CMK (cell line): ENCODE measurements at places on chromosomes 13 and 19.

DNA sequence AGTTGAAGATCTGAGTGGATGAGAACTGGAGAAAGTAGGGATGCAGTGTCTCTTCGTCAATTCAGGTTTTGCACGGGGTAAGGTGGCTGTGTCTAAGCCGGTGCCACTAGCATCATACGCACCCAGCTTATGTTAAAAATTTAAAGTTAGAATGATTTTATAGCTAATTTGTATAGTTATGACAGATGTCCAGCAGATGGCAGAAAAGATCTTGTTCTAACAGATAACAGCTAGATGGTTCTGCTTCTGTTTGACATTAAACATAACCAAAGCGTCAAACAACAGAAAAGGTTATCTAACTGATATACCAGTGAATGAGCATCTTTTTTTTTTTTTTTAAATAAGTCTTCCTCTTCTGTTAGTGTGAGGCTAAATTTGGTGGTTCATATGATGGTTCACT is 18.8 kb upstream of the EDDM13 start:
- peak; percentile 35 for DNase-seq

DNA sequence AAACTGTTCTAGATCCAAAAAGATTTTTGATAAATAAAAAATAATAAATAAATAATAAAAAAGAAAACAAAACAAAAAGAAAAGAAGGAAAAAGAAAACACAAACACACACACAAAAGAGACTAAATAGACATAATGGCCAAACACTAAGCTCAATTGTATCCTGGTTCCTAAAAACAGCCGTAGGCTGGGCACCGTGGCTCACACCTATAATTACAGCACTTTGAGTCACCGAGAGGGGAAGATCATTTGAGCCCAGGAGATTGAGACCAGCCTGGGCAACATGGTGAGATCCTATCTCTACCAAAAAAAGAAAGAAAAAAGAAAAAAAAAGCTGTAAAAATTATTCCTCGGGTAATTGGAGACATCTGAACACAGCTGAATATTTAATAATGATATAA is 8.9 kb downstream of the ETHE1 start:
- DNase-seq, result no peak

GRCh38 chr13:98390086-98390715 is 186.7 kb downstream of the STK24 start:
- DNase-seq, result no peak

GRCh38 chr19:37981785-37982475 is 74.9 kb downstream of the SIPA1L3 start:
- no peak for DNase-seq

DNA sequence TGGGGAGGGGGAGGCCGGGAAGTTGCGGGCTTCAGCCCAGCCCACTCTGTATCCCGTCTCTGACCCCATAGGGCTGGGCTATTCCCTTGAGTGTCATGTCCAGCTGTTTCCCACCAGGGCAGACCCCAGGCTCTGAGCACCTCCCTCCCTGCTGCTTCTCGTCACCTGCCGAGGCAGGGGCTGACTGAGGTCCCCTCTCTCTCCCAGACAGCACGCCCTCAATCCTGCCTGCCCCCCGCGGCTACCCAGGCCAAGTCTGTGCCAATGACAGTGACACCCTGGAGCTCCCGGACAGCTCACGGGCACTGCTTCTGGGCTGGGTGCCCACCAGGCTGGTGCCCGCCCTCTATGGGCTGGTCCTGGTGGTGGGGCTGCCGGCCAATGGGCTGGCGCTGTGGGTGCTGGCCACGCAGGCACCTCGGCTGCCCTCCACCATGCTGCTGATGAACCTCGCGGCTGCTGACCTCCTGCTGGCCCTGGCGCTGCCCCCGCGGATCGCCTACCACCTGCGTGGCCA is 625 bp downstream of the F2RL3 start:
- DNase-seq, result no peak

DNA sequence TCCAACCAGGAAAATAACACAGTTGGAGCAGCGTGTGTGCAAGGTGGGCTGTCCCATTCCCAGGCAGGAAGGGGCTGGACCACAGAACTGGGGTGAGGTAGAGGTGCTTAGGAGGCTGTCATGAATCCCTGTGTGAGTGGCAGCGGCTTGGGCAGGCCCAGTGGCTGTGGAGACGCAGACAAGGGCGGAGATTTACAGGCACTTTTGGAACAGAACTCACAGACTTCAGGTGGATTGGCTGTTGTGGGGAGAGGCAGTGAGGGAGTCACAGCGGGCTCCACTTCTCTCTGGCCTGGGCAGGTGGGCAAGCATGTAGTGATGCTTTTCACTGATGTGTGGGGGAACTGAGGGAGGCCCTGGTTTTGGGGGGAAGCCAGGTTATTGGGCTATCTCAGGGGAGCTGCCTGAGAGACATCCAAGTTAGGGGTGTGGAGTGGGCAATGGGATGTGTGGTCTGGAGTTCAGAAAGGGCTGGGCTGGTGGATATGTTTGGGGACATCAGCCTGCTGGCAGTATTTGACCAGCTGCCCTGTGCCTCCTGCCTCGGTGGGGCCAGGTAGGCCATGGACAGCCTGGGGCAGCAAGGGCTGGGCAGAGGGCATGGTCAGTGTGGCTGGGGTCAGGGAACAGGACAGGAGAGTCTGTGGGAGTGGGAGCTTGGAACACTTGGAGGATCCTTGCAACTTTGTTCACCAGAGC is 27.0 kb upstream of the ZNF492 start:
- no peak for DNase-seq

DNA sequence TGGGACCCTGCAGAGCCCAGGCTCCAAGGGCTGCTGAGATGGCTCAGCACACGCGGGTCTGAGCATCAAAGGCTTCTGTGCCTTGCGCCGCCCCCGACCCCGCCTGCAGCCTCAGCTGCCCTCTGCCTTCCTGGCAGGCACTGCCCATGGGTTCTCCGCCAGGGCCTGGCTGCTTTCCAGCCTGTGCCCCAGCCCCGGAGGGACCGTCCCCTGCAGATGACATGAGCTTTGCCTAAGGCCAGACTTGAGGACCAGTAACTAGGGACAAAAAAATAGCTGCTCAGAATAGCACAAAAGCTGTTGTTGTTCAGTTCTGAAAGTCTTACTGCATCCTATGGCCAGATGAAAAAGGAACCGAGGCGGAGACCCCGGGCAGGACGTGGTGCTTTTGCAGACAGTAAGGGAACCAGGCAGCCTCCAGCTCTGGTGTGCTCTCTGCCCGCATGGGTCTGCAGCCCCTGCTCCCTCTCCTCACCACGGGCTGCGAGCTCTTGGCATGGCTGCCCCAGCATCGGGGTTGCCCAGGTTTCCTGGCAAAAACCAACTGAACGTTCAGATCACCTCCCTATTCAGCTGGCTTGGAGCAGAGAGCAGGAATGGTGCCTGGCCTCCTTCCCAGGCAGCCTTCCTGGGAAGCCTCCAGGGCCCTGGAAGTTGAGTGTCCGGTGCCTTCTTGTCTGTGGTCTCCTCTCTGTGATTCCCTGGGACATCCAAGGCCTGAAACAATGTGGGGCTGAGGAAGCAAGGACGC is 12.5 kb upstream of the CFAP97D2 start:
- DNase-seq, result no peak

GRCh38 chr13:45809801-45810394 is 41.7 kb downstream of the SIAH3 start:
- DNase-seq, result no peak

DNA sequence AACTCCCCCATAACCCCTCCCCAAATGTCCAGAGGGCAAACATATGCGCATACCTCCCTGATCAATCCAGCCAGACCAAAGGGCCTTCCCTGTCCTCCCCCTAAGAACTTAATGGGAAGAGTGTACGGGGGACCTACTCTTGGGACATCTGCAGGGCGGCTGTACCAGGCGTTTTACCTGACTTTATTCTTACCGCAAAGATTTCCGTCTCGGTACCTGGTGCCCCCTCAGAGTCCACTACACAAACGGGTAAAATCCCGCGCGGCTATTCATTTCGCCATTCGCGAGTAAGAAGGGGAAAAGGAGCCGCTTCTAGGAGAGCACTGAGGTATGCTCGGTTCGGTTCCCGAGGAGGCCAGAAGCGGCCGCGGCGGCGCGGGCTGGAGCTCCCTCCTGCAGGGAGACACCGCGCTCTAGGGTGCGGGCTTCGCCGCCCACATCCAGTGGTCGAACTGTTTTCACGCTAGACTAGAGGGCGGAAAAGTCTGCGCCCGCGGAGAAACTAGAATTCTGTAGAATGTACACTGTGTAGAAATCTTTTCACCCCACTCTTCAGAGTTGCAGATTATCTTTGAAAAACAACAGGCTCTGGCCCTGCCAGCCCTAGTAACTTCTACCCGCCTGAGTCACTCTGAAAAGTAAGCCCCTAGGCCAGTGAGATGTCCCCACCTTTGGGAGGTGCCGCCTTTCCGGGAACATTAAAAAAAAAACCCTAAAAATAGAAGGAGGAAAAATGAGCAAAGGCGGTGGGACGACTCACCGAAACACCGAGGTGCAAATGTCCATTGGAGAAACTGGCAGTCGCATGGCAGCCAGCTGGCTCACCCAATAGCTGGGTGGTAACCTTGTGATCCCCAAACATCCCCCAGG is 3.8 kb upstream of the TSHZ3 start:
- no peak for DNase-seq

GRCh38 chr13:93425411-93425810 is 198.8 kb downstream of the GPC6 start:
- DNase-seq, result no peak

DNA sequence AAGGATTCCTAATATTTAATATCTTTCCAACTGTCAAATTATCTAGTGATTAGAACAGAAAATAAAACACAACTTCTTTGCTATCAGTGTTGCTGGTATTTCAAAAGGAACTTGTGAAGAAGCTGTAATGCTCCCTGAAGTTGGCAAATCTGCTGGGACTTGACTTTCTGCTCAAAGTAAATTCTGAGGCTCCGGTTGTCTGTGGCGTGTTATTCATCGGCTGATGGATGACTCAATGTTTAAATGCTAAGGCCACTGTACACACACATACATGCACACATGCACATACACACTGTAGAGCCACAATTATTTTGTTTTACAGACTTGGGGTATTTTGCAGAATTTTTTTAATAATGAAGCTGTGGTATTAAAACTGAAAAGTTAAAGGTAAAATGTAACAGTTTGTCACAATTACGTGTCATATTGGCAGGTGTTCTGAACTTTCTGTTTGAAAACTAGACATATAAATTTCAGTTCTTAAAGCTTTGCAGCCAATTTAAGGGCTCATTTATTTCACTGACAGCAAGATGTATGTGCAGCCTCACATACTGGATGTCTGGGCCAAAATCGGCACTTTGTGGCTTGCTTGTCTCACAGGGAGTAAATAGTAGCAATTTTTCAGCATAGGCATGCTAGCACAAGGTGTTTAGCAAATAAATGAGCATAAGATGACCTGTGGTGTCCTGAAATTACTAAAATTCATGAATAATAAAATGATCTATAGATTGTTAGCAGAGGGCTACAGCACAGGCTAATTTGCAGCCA is 1691.7 kb upstream of the PCDH20 start:
- no peak for DNase-seq

DNA sequence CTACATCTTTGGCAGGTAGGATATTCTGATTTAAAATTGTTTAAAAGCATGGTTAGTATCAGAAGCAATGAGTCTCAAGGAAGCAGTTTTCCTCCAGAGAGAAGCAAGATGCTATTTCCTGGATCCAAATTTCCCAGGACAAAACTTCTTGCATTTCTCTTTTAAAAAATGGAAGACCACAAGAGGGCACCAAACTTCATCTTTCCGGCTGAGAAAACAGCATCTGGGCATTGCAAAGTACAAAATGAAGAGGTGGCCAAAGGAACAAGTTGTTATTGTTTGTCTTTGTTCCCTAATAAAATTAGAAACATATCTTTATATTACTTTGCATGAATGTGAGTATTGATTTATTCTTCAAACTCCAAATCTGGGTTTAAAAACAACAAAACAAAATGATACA is 60.0 kb upstream of the LRCH1 start:
- DNase-seq, result no peak

GRCh38 chr19:1767464-1767933 is 14.2 kb downstream of the ONECUT3 start:
- no peak for DNase-seq

DNA sequence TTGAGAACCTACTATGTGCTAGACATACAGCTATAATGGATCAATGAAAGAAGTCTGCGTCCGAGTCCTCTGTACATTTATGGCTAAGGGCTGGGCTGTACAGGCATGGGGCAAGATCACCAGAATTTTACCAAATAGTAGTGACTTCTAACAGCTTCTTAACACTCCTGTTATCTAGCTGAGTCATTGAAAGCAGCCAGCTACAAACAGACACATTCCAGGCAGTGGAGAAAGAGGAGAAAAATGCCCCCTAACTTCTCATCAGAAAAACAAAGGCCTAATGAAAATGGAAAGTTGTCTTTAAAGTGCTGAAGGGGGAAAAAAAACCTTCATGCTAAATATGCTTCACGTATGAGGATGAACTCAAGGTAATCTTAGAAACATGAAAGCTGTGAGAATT is 14.3 kb upstream of the ZNF667 start:
- DNase-seq, result no peak

DNA sequence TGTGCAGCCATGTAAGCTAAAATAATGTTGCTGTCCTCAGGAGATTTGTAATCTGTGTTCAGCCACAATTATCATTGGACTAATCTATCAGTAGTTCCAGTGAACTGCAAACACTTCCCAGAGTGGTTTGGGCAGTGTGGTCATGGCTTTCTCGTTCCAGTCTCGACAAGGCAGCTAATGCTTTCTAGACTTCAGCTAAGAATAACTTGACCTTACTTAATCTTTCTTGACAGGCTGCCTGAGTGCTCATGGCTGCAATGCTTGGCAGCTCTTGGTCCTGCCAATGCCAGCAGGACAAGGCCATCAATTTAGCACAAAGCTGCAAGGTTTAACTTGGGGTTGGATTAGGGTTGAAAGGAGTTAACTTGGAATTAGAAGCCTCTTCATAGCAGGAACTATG is 32.8 kb downstream of the ATP12A start:
- DNase-seq, result no peak

GRCh38 chr13:36848199-36848982 is 29.4 kb downstream of the RFXAP start:
- DNase-seq, result no peak

DNA sequence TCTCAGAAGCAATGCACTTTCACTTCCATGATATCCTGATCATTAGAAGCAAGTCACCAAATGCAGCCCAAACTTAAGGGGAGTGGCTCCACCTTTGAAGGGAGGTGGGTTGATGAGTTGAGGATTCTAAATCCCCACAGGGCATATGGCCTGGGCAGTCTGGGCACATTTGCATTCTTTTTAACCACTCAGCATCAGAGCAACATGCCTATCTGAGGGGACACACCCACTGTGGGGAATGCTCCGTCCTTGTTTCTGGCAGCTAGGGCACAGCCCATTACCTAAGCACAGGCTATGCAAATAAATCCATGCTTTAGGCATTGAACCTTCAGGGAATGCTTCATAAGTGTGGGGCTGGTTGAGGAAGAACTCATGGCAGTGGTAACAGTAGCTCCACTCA is 12.3 kb upstream of the SACS start:
- DNase-seq, result no peak

GRCh38 chr19:18802354-18802753 is 11.2 kb upstream of the COMP start:
- no peak for DNase-seq
